ENCODE measurements at places on chromosomes 12 and 14. TPM values are rescaled to one million over a fixed set of nuclear protein-coding genes. Genes with fewer than 3 reads are reported as not detected.

Gene FGF23
- not detected for total RNA-seq

Gene PMCH
- not detected for total RNA-seq

Gene CCDC197
- not detected for total RNA-seq

Gene FOXJ2
- 10.3 TPM for total RNA-seq

Gene IL22
- total RNA-seq, result not detected

Gene RHOJ
- 6.6 TPM for total RNA-seq

Gene SFSWAP
- total RNA-seq, result 17.1 TPM

Gene REM2
- not detected for total RNA-seq

Gene PSMD9
- total RNA-seq, result 39.6 TPM

Gene SERPINA4
- total RNA-seq, result not detected

Gene STON2
- total RNA-seq, result 0.25 TPM

Gene LHX5
- total RNA-seq, result not detected

Gene TAS2R8
- not detected for total RNA-seq

Gene CDKL1
- total RNA-seq, result 9.0 TPM

Gene IL31
- not detected for total RNA-seq

Gene SPTB
- not detected for total RNA-seq

Gene TAMALIN
- 16.6 TPM for total RNA-seq

Gene KRT85
- total RNA-seq, result not detected

Gene SMIM41
- not detected for total RNA-seq

Gene TMEM121
- 9.9 TPM for total RNA-seq

Gene SLCO1B3
- total RNA-seq, result not detected

Gene CLEC2A
- total RNA-seq, result not detected

Gene DEPDC4
- total RNA-seq, result not detected

Gene CCER1
- total RNA-seq, result not detected

Gene PTGR2
- 10.3 TPM for total RNA-seq

Gene PROX2
- total RNA-seq, result not detected

Gene DHRS2
- total RNA-seq, result not detected

Gene ING4
- total RNA-seq, result 39.3 TPM
